ENCODE measurements at places on chromosomes 5 and 9.

DNA sequence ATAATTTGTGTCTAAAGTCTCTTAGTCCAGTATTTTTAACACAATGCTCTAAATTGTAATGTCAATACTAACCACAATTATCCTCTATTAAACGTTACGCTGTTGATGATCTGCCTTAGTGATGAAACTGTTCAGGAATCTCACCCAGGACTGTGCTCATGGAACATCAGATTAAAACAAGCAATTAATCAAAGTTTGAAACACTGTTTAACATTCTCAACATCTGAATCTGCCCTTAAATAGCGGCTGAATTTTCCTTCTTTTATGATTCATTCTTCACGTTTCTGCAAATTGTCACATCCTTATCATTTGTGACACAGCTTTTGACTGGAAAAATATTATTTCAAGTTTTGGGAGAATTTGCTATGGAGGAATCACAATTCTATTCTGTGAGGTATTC, 113.8 kb downstream of the MARCHF11 start:
- DNase-seq: no peak

DNA sequence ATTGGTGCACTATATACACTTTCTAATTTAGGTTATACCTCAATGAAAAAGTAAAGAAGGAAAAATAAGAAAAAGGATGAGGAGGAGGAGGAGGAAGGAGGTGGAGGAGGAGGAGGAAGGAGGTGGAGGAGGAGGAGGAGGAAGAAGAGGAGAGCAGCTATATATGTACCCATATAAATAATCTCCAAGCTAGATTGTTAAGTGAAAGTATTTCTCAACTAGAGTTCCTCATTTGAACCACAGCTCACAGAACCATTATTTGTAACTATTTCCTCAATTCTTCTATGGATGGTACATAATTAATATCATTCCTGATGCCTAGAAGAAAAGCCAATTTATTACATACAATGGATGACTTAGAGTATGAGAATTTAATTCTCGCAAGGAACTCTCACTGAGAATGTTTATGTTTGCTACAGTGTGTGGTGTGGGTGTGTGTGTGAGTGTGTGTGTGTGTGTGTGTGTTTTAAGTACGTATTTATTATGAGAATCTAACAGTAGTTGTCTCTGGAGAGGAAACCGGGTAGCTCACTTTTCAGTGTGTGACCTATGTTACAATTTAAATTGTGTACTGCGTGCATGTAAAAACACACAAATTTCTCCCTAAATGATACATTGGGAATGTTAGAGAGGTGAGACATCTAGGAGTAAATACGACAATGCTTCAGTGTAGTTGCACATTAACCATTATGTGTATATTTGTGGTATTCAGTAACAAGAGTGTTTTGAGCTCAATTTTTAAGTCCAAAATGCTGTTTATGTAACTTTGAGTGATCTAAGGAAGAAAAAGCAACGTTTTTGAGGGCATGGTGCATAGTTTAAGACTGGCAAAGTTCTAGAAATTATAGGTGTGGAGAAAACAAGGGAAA, 20.2 kb upstream of the NREP start:
- DNase-seq: no peak

GRCh38 chr5:124064956-124065355, 553.0 kb downstream of the CSNK1G3 start:
- DNase-seq: no peak

GRCh38 chr9:88767504-88767790, 223.8 kb upstream of the S1PR3 start:
- no peak for DNase-seq

All from HEK293T (cell line).